SJCRH30 (cell line): ENCODE measurements at places on chromosomes 5 and 9. TPM values are rescaled to one million over a fixed set of nuclear protein-coding genes. Genes with fewer than 3 reads are reported as not detected.
A peak's percentile ranks its signal among the peaks of the same experiment; 100 is the strongest.

GRCh38 chr5:143898916-143899591 lies 87.1 kb downstream of the HMHB1 start:
- DNase-seq: no peak

The ELOVL7 gene
- total RNA-seq: 0.77 and 1.9 TPM in 2 replicates

- DNase-seq: no peak
These were observed 62.1 kb downstream of the TMOD1 start for GRCh38 chr9:97563458-97564135.

DNA sequence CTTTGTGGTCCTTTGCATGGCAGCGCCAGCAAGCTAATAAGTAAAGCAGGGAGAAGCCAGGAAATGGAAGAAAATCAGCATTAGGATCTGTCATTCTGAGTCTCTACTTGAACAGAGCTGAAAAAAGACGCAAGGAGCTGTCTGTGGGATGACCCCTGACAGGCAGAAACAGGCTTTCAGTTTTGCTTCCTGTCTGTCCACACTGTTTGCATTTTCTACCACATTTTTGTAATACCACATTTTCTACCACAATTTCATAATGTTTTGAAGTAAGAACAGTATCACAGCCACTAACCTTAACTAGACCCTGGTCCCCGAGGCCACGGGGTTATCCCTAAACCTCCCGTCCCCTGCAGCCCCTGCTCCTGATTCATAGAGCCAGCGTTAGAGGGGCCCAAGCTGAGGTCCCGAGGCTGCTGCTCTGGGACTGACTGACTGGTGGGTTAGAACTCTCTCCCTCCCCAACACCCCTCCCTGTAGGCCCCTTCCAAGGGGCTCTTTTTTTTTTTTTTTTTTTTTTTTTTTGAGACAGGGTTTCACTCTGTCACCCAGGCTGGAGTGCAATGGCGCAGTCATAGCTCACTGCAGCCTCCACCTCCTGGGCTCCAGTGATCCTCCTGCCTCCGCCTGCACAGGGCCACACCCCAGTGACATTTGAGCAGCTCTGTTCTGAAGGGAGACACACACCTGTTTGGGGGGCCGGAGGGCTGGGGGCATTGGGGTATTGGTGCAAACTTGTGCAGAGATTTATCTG lies 4.0 kb upstream of the CLIC3 start:
- no peak for DNase-seq

The C5orf58 gene
- total RNA-seq: not detected in 2 replicates

- DNase-seq: no peak
These were observed 35.2 kb upstream of the PDE8B start for GRCh38 chr5:77175231-77175630.

GRCh38 chr5:68403301-68403700 lies 187.7 kb downstream of the PIK3R1 start:
- DNase-seq: no peak

GRCh38 chr5:10301266-10301665 lies 6.4 kb downstream of the CMBL start:
- no peak for DNase-seq

- DNase-seq: no peak
These were observed 113.7 kb downstream of the KLHL3 start for GRCh38 chr5:137621861-137622823.

GRCh38 chr5:67146981-67147380 lies 49.6 kb downstream of the CD180 start:
- DNase-seq: no peak

DNA sequence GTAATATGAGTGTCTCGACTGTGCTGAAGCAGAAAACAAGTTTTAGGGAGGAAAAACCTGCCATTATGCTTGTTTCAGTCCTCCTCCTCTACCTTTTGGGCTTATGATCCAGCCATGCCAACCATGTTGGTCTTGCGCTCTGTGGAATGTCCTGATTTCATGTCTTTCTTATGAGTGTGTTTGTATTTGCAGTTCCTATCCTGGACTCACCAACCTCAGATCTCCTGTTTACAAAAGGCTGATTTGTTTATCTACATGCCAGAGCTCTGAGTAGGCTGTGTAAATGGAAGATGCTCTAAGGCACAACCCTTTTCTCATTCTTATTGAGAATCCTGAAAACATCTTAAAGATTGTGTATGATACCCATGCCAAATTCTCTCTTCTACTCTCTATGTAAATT lies 138.6 kb downstream of the ARHGEF28 start:
- DNase-seq: no peak

The PDGFRB gene
- total RNA-seq: 4.7 and 7.2 TPM in 2 replicates

The LYSMD3 gene
- 15.3 and 15.5 TPM in 2 replicates for total RNA-seq

- no peak for DNase-seq
These were observed 44.5 kb upstream of the SLC6A19 start for GRCh38 chr5:1156754-1157460.

GRCh38 chr9:86783884-86784283 lies 163.4 kb downstream of the GAS1 start:
- no peak for DNase-seq

DNA sequence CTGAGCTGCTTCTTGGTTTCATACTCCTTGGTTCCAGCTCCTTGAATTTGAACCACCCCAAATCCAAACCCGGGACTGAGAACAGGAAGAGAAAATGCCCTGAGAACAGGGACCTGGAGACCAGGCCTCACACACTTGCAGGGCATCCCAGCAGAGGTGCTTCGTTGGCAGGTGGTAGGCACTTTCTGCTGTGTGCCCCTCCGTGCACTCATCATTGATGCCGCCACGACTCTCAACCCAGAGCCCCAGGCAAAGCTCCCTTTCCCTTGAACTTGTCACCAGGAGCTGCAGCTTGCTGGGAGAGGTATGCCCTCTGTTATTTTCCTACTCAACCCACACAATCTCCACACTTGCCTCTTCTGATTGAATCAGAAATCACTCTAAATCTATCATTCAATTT lies 217.8 kb upstream of the IRX1 start:
- DNase-seq: no peak

- DNase-seq: peak; percentile 83
These were observed 3.1 kb downstream of the IER5L start for GRCh38 chr9:129174724-129175514.

The BTNL8 gene
- total RNA-seq: not detected in 2 replicates

The PBX3 gene
- total RNA-seq: 69.5 and 75.9 TPM in 2 replicates

The PCSK1 gene
- total RNA-seq: not detected in 2 replicates

The HTR1A gene
- total RNA-seq: not detected in 2 replicates

GRCh38 chr9:108511307-108511706 lies 344.5 kb downstream of the ACTL7B start:
- DNase-seq: no peak

DNA sequence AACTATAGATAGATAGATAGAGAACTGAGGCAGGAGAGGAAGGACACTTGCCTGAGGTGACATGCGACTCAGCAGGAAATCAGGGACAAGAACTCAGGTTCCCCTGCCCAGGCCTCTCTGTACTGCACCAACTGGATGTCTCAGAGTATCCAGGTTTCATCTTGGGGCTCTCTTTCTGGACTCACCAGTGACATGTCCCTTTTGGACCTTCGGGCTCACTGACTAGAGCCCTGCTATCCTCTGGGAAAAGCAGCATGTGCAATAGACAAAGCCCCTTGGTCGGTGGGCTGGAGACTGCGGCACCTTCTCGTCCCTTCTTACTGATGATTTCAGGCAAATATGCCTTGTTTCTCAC lies 104.5 kb downstream of the RGS3 start:
- no peak for DNase-seq

DNA sequence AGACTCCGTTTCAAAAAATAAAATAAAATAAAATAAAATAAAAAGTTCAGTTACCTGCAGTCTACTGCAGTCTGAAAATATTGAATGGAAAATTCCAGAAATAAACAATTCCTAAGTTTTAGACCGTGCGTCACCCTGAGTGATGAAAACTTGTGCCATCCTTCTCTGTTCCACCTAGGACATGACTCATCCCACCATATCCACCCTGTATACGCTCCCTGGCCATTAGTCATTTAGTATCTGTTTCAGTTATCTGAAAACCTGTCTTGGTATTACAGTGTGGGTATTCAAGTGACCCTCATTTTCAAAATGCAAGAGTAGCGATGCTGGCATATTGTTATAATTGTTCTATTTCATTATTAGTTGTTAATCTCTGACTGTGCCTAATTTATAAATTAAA lies 51.8 kb upstream of the TEX48 start:
- no peak for DNase-seq

GRCh38 chr5:111469903-111470302 lies 42.4 kb downstream of the STARD4 start:
- no peak for DNase-seq

DNA sequence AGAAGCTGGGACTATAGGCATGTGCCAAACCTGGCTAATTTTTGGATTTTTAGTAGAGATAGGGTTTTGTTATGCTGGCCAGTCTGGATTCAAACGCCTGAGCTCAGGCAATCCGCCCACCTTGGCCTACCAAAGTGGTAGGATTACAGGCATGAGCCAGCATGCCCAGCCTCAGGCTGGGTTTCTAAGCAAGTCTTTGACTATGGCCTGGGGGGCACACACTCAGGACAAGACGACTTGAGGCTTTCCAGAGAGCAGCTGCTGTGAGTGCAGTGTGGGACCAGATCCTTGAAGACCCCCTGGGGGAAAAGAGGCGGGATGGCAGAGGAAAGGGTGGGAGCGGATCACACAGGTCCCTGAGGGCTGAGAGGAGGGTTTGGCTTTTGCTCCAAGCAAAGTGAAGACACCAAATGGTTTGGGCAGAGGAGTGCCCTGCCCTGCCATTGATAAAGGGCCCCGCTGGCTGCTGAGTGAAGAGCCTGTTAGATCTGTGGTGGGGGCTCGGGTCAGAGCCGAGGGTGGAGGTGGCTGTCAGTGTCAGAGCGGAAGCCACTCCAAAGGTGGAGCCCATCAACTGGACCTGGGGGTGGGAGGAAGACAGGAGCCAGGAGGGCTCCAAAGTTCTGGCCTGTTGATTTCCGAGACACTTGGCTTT lies 46.8 kb upstream of the FUBP3 start:
- no peak for DNase-seq

GRCh38 chr5:107485184-107485583 lies 185.6 kb downstream of the EFNA5 start:
- DNase-seq: no peak

The TNFSF8 gene
- total RNA-seq: not detected in 2 replicates

GRCh38 chr5:134100283-134101091 lies 14.0 kb upstream of the TCF7 start:
- DNase-seq: no peak
